NCI-H524 (cell line): ENCODE measurements at places on chromosomes 11 and 22.
A peak's percentile ranks its signal among the peaks of the same experiment; 100 is the strongest.

- DNase-seq, result no peak
Observed at GRCh38 chr11:62573006-62573591, 592 bp downstream of the EEF1G start.

DNA sequence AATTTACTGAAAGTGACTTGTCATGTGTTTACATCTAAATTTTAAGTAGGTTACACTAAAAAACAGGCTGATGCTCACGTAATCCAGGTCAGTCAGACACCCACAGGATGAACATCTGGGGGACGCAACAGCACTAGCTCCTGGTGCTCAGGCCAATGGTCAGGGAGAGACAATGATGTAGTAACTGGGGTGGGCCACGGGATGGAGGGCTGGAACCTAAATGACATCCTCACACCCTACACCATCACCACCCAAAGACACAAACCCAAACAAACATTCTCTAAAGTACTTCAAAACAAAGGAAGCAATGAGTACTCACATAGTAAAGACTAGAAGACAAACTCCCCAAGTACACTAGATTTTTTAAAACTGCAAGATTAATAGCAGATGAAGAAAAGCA, 53.5 kb upstream of the SLC25A1 start:
- DNase-seq, result no peak

- DNase-seq, result peak; percentile 65
Observed at GRCh38 chr11:17683377-17684161, 35.8 kb upstream of the MYOD1 start.

DNA sequence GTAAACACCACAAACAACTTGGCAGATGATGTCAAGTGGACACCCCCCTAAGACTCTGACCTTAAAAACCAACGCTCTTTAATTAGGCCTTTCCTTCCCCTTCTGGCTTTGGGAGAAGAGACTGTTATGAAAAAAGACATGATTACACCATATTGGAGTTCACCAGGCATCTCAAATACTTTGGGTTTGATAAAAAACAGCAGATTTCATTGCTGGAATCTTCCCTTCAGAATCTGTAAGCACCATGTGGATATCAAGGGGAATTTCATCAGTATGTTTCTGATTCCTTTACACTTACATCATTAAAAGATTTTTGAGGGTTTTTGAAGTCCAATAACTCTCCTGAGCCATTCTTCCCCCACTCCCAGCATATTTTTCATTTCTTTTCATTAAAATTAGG, 85.6 kb downstream of the KIRREL3 start:
- DNase-seq, result no peak

- no peak for DNase-seq
Observed at GRCh38 chr11:25057861-25058260, 561.0 kb downstream of the LUZP2 start.

DNA sequence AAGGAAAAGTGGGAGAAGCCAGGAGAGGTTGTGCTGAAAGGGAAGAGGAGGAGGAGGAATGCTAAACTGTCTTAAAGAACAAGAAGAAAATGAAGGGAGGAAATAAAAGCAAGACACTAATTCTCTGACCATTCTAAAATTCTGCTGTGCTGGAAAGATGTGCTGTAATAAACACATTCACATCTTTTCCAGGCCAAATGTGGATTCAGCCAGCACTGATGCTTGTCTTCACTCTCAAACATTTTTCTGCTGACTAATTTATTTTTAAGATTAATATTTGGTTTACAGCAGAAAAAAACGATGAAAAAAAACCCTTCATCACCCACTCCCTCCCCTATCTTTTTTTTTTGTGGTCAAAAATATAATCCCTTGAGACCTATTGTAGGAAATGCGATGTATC, 223.6 kb downstream of the SWAP70 start:
- DNase-seq, result no peak

DNA sequence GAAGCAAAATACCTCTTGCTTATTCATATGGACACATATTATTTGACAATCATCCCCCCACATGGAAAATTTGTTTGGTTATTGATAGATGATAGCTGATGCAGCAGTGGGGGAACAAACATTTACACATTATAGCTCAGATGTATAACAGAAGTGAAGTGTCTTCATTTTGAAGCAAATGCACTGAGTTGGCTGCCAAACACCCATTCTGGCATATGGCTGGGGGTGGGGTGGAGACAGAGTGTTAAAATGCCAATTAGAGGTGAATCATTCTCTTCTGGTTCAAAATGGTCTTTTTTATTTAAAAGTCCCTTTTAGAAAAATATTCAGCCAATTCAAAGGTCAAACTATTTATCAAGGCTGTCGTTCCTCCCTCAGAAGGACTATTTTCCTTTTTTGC, 157.3 kb upstream of the TRPC6 start:
- DNase-seq, result no peak

GRCh38 chr11:110526323-110526722, 96.6 kb downstream of the FDX1 start:
- no peak for DNase-seq

DNA sequence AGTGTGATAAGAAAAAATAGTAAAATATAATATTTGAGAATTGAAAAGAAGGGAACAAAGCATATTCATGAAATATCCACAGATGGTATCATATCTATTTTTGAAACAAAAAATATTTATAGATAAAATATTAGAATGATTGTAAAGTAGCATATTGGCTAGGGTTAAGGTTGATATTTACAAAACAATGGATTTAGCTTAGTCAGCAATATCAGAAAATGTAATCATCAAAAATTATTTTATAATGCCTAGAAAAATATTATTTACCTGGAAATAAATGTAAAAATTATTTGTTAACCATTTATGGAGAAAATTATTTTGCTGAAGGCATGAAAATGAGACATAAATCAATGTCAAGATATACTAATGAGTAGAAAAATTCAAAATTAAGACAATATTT, 12.8 kb downstream of the FAM111B start:
- DNase-seq, result no peak

- no peak for DNase-seq
Observed at GRCh38 chr22:38843657-38844314, at the start of gene NPTXR. NPTXR (minus strand) TSS chr22:38844028.

GRCh38 chr22:34429314-34429713, 509.0 kb upstream of the LARGE1 start:
- DNase-seq, result no peak

DNA sequence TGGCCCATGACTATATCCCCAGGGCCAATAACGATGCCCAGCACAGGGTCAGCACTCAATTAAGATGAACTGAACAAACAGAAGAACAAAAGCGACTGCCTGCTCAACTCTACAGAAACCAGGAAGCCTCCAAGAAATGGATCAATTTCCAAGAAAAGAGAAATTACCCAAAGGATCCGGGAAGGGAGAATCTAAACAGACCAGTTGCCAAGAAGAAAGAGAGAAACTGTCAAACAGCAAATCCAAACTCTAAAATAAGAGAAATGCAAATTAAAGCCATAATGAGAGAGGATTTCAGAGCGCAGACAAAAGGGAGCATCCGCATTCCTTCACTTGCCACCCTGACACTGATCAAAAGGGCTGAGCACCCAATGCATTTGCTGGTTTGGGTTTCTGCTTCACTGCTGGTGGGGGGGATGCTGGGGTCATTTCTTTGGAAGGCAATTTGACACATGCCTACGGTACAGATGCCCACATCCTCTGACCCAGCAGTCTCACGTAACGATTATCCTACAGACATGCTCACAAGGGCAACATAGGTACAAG, 37.7 kb upstream of the RFPL3 start:
- no peak for DNase-seq

GRCh38 chr22:36587289-36588154, 58.6 kb upstream of the EIF3D start:
- DNase-seq, result peak; percentile 89

- no peak for DNase-seq
Observed at GRCh38 chr11:36300650-36301049, 4.6 kb downstream of the PRR5L start.

GRCh38 chr22:46994983-46995382, 232.5 kb downstream of the TBC1D22A start:
- no peak for DNase-seq

- no peak for DNase-seq
Observed at GRCh38 chr22:50227579-50228215, 17.1 kb downstream of the TUBGCP6 start.

GRCh38 chr22:33917744-33918406, 2.4 kb downstream of the LARGE1 start:
- peak; percentile 65 for DNase-seq

DNA sequence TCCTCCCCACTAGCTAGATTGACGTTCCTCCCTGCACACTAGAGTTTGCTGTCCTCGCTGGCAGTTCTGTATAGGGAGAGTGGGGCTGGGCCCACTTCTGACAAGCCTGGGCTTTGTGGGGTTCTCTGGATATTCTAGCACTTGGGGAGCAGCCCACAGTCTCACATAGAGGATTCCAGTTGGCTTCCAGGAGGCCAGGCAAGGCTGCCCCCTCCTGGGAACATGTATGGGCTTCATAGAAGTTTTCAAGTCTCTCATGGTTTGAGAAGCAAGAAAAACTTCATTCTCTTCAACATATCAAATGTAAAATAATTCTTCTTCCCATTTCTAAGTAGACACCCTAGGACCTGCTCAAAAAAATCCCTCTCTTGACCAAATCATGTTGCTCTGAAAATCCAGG, 87.5 kb downstream of the NAV2 start:
- no peak for DNase-seq

DNA sequence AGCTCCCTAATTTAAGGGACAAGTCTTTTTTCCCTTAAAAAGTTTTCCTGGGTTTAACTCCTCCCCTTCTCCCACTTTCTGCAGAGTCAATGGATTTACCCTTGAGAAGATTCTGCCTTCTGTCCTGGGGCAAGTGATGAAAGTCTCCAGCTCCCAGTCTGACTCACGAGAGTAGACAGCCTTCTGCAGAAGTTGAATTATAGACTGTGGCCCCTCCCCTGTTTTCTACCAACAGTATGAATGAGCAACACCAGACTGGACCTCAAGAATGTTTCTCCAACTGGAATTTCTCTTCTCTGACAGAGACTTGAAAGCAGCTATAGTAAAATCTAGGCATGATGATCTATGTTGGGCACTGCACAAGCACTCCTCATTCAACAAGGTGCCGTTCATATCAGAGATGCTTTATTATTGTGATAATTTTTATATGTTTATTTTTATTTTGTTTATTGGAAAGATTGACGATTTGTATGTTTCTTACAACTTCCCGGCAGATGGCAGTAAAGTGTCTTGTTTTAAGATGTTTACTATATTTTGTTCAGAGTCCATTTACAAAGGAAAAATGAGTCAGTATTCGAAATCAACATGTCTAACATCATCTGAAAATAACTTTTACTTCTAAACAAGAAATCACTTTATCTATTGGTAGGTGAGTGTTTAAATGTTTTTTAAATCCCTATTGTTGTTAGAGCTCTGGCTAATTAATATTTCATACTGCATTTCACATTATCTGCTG, 56.6 kb downstream of the LMO2 start:
- no peak for DNase-seq

GRCh38 chr11:118939404-118939915, 13.7 kb upstream of the BCL9L start:
- peak; percentile 36 for DNase-seq

GRCh38 chr11:58621586-58622262, 741 bp upstream of the CNTF start:
- no peak for DNase-seq

GRCh38 chr11:74520927-74521665, 27.6 kb upstream of the LIPT2 start:
- no peak for DNase-seq

DNA sequence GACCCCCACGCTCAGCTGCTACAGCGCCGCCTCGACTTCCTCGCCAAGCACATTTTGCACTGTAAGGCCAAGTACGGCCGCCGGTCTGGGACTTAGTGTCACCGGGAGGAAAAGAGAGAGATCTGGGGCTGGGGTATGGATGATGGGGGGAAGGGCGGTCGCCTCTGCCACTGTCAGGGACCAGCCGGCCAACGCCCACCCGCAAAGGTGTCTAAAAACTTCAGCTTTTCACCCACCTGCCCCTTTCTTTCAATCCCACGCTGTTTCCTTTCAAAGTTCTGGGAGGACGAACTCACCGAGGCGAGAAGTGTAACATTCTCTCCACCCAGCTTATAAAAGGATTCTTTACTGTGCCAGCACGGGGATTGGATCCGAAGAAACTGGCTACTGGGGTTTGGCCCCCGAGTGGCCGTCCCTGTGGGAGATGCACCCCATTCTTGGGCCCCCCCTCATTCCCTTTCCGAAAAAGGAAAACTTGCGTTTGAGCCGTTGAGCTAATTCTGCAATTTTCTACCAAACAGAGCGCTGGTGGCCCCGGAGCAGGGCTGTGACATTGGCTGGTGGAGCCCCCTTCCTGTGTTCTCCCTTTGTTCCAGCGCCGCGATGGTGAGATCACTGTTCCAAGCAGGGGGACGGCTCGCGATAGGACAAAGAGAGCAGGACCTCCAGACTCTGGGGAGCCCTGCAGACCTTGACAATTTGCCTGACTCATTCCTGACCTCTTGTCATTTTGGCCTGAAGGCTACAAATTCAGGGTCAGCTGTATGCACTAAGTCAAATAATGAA, 1.8 kb downstream of the FJX1 start:
- DNase-seq, result no peak

GRCh38 chr11:95925011-95925410, 1.1 kb upstream of the MTMR2 start:
- no peak for DNase-seq

- no peak for DNase-seq
Observed at GRCh38 chr11:110032957-110033570, 60.1 kb upstream of the ZC3H12C start.

DNA sequence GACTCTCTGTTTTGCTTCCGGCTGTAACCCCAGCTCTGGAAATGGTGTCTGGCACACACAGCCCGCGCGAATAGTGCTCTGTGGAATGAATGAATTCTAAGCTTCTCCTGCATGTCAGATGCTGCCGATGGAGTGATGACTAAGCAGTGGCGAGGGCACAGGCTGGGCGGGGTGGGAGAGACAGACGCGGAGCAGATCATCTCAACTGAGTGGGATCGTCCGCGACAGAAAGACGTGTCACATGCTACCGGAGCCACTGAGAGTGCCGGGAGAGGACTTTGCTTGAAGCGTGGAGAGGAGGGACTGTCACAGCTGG, 334.5 kb downstream of the CTTN start:
- DNase-seq, result no peak

- no peak for DNase-seq
Observed at GRCh38 chr11:93548679-93549319, 5.6 kb upstream of the SMCO4 start.

GRCh38 chr22:30416403-30416802, 9.2 kb upstream of the MTFP1 start:
- no peak for DNase-seq
